ENCODE measurements at places on chromosomes 16 and 17.
A peak's percentile ranks its signal among the peaks of the same experiment; 100 is the strongest.

DNA sequence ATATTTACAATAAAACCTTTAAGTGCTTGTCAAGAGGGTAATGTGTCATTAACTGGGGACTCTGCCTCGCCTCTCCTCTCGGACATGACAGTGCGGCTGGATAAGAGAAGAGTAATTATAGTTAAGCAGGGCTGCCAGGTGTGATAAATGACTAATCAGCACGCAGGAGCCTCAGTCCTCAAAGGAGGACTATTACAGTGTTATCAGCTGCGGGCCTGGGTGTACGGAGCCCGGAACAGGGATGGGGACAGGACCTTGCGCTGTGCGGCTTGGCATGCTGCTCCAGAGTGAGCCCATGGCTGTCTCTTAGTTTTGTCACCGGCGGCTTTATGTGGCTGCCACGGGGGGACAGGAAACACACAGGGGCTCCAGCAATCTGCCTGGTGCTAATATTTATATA is 607.2 kb downstream of the MAF start:
- no peak for DNase-seq

DNA sequence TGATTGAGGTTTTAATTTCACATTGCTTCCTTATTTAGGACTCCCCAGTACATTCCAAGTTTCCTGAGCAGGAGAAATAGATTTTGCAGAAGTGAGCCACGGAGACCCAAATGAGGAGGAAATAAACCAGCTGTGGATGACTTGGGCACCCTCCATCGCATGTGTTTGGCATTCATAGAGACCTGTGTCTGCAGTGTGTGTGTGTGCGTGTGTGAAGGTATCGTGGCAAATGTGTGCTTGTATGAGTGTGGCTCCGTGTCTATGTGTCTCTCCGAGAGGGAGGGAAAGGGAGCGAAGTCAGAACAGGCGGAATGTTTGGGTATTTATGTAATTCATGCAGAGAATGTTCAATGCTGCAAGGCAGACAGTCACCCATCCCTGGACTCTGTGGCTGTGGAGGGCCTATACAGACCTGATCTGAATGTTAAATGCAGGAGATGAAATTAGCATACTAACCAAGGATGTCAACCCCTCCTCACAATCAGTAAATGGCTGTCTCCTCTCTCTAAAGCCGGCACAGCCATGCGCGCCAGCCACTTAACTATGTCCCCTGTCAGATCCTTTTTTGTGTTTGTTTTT is 186.0 kb upstream of the ZFHX3 start:
- DNase-seq = no peak

DNA sequence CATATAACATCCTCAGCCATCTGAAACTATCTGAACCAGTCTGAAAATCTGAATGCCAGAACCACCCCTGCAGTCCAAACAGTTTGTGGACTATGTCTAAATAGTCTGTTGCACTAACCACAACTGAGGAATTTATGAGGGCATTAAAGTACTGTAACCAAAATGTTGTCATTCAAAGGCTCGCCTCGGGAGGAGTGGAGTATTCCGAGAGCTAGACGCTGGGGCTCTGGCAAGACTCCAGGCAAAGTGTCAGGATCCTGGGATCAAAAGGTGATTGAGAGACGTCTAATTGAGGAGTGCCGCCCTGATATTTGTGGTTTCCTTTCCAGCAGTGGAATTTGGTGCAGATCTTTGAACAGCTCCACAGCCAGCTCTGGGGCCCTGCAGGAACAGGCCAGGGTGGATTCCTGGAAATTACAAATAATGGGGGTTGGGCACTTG is 142.9 kb upstream of the MYOCD start:
- DNase-seq = peak; percentile 89

- DNase-seq = no peak
These were observed 5.7 kb upstream of the CISD3 start for GRCh38 chr17:38724337-38724988.

- DNase-seq = no peak
These were observed 18.6 kb downstream of the CNTROB start for GRCh38 chr17:7950578-7950977.

DNA sequence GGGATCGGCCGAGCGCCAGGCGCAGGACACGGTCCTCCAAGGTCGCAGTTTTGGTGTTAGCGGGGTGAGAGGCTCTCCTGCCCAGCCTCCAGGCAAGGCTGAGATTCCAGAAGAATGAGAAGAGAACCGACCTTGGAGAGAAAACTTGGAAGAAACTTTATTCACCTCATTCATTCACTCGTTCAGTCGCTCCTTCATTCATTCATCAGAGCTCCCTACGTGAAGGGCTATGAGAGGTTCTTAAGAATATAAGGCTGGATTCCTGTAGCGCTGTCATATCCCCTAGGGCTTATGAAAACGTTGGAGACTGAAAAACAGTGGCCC is 991 bp upstream of the MYH10 start:
- no peak for DNase-seq

DNA sequence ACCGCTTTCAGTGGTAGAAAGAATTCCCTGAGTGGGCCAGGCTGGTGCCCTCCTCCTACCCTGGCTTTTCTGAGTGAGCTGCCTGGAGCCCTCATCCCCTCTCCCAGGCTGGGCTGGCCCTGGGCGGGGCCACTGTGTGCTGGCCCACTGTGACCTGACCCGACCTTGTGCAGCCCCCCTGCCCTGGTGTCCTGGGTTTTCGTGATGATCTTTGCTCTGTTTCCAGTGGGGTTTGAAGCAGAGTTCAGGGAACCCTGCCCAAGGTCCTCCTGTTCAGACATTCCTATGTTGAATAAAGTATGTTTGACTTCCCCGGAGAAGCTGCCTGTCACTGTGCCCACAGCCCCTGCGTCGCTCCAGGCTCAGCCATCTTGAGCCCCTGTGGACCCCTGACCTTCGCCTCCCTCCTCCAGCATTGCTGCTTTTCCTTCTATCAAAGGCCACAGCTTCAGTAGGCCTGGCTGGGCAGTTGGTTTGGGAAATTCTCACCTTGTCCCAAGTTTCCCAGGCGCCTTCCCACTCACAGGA is 13.7 kb upstream of the NAGLU start:
- no peak for DNase-seq

GRCh38 chr17:77736721-77737120 is 221.8 kb upstream of the TNRC6C start:
- DNase-seq = no peak

GRCh38 chr17:76240461-76241203 is at the start of gene RNF157:
RNF157 (minus strand) TSS chr17:76240493; CDS start chr17:76240240, 253 bp downstream.
- DNase-seq = no peak

DNA sequence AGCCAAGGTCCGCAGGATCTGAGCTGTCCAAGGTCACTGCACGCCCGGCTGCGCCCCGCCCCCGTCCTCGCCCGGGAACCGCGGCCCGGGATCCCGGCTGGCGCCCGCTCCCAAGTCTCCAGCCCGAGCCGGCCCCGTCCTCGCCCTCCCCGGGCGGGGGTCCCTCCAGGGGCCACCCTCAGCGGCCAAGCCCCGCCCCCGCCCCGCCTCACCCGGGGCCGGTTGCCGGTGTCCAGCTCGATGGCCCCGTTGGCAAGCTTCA is 216 bp downstream of the VPS9D1 start:
- no peak for DNase-seq

Measured in fibroblast of skin of left quadriceps (primary cell).